ENCODE measurements at places on chromosomes 1 and 21. TPM values are rescaled to one million over a fixed set of nuclear protein-coding genes. Genes with fewer than 3 reads are reported as not detected.
A peak's percentile ranks its signal among the peaks of the same experiment; 100 is the strongest.

DNA sequence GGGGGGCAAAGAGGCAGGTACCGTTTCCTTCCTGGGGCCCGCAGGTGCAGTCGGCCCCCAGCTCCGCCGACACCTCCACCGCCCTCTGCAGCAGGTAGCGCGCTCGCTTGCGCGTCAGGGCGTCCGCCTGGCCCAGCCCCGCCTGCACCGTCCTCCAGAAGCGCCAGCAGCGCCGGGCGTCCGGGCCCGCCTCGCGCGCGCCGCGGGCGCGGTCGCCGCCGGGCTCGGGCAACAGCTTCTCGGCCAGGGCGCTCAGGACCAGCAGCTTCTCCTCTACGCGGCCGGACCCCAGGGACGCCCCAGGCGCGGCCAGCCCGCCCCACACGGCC lies 863 bp downstream of the TARBP1 start:
- peak; percentile 78 for DNase-seq

DNA sequence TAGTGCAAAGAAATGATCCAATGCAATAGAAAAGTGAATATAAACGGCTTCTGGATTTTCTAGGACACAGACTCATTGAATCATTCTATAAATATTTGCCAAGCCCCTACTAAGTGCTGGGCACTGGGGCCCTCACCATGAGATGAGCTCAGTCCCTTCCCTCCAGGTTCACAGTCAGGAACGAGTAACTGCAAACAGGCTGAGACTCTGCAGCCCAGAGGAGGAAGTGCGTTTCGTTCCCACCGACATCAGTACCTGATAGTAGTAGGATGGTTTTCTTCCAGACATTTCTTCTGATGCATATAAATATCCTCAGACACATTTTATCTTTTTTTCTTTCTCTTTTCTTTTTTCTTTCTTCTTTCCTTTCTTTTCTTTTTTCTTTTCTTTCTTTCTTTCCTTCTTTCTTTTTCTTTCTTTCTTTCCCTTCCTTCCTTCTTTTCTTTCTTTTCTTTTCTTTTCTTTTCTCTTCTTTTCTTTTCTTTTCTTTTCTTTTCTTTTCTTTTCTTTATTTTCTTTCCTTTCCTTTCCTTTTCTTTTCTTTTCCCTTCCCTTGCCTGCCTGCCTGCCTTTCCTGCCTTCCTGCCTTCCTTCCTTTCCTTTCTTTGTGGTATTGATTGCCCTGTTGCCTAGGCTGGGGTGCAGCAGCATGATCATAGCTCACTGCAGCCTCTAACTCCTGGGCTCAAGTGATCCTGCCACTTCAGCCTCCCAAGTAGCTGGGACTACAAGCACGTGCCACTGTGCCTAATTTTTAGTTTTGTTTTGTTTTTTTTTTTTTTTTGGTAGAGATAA lies 135.4 kb downstream of the DISC1 start:
- no peak for DNase-seq

DNA sequence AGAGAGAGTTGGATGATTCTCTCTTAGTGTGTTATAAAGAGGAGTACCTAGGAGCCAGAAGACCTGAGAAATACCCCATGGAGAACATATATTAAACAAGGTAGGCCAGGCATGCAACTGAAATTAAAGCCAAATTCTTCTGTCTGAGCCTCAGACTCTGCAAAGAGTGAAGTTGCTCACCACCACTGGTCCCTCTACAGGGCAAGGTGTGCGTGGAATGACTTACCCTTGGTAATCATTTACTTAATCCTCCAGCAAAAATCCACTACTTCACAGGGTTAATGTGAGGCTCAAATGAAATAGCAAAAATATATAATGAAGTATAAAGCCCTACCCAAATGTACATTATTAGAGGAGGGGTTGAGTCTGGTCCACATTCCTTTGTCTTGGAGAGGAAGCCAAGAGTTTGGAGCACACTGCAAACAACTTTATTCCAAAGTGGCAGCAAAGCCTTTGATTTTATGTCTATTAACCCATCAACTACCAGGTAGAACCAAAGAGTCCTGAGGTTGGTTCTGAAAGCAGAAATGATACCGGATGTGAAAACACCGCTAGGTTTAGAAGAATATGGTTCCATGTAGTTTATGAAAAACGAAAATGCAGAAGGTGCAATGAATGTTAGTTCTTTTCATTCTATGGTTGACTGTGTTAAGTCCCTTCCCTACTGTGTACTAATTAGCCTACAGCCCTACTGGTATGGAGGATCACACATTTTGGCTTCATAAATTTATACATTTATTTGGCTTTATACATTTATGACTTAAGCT lies 8.5 kb downstream of the SSR2 start:
- DNase-seq = no peak

DNA sequence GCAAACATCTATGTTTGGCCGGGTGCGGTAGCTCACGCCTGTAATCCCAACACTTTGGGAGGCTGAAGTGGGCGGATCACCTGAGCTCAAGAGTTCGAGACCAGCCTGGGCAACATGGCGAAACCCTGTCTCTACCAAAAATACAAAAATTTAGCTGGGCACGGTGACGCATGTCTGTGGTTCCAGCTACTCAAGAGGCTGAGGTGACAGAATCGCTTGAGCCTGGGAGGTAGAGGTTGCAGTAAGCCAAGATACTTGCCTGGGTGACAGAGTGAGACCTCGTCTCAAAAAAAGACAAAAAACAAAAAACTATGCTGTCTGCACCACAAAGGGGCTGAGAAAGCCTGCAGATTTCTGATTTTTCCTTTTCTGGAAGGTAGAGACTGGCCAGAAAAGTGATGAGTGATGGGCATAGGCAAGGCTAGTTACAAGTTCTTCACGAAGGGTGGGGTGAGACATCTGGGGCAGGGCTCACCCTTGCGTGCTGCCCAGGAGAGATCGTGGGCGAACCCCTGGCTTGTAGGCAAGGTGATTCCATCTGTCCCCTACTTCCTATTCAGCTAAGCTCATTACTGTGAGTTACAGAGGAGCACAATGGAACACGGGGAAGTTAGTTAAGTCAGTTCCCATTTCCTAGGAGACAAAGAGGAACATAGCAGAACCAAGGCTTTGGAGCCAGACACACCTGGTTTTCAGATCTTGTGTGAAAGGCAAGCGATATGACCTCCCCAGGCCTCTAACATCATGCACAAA lies 3.2 kb downstream of the SLC2A1 start:
- DNase-seq = no peak

DNA sequence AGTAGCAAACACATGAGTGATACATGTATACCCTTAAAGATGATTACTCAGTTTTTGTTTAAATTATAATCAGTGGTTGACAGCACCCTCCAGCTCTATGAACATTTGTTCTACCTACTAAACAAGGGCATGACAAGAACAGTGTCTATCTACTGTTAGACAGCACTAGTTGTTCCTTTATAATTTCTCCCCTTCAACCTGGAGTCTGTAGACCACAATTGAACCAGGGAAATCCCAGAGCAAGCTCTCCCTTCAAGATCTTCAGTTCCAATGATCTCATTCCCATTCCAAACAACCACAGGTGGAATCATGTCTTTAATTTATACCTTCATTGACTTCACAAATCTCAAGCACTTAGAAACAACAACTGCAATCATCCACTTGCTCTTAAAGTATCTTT lies 216.1 kb downstream of the HHIPL2 start:
- DNase-seq = no peak

- no peak for DNase-seq
Observed at GRCh38 chr21:15282665-15283064, 217.9 kb upstream of the NRIP1 start.

DNA sequence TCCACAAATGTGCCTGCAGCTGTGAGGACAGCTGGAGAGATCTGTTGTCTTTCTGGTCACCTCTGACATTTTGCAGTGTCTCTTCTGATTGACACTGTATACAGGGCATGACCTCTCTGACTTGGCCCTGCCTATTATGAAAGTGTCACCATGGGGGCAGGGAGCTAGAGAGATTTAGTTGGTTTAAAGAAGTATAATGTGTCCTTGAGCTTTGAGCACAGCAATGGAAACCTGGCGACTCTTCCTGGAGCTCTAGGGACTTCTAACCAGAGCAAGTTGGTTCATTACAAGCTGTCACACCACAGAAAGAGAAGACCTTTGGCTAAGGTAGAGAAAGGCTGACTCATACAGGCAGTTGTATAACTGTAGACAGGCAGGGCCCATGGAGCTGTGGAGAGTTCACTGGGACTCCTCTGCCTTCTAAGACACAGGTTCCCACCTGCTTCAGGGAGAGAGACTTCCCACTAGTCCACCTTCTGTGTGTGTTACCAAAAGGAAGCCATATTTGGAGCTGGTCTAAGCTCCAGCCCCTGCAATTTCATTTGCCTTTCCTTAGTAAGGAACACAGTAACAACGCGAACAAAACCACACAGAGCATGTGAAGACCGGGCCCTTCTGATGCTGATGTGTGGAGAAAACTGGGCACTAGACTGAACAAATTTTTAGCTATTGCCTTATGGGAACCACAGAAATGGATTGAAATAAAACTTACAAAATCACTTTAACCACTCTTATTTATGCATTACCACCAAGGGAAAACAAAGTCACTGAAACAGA lies 90.5 kb upstream of the ADAR start:
- DNase-seq = no peak

DNA sequence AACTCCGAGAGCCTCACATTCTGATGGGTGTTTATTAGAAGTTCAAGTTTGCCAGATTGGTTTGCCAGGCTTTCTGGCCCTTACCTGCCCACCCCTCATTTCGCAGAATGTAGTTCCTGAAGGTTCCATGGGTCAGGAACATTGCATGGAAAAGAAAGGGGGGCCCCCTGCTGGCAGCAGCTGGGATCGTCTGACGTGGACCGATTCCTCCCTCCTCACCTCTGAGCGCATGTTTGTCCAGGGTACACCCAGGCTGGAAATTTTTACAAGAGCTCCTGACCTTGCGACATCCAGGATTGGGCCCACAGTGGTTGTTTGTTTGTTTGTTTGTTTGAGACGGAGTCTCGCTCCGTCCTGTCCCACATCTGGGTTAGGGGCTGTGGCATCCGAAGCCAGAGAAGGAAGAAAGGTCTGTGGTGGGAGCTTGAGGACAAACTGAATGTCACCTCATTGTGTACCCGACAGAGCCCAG lies 126.0 kb upstream of the TMEM51 start:
- DNase-seq = peak; percentile 65

- DNase-seq = peak; percentile 26
Observed at GRCh38 chr1:20153000-20153418, 13.9 kb downstream of the PLA2G2F start.

DNA sequence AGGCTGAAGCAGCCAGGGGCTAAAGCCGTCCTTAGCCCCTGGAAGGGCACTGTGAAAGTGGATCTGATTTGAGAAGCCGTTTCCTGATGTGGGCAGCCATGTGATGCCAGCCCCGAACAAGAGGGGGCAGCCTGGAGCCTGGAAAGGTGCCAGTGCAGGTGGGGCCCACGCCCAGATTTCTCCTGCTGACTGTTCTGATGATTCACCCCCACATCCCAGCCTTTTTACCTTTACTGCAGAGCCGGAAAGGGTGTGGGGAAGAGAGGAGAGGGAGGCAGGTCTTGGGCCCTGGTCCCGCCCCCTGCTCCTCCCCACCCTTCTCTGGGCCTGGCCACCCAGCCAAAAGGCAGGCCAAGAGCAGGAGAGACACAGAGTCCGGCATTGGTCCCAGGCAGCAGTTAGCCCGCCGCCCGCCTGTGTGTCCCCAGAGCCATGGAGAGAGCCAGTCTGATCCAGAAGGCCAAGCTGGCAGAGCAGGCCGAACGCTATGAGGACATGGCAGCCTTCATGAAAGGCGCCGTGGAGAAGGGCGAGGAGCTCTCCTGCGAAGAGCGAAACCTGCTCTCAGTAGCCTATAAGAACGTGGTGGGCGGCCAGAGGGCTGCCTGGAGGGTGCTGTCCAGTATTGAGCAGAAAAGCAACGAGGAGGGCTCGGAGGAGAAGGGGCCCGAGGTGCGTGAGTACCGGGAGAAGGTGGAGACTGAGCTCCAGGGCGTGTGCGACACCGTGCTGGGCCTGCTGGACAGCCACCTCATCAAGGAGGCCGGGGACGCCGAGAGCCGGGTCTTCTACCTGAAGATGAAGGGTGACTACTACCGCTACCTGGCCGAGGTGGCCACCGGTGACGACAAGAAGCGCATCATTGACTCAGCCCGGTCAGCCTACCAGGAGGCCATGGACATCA lies at the start of gene SFN:
Gene SFN, plus strand, starts transcription at position 369 of the 904 bp plus-strand sequence. Its CDS starts 64 bp downstream, at position 433.
- no peak for DNase-seq

The COL8A2 gene
- 1.2 TPM for total RNA-seq

The PAPPA2 gene
- total RNA-seq = 5.4 TPM
